Heart right ventricle (tissue), 16 donors: ENCODE measurements at places on chromosomes 1 and 21.

- peak; percentile 47 for DNase-seq
Measured at GRCh38 chr1:235050911-235051360, 77.7 kb downstream of the TOMM20 start.

DNA sequence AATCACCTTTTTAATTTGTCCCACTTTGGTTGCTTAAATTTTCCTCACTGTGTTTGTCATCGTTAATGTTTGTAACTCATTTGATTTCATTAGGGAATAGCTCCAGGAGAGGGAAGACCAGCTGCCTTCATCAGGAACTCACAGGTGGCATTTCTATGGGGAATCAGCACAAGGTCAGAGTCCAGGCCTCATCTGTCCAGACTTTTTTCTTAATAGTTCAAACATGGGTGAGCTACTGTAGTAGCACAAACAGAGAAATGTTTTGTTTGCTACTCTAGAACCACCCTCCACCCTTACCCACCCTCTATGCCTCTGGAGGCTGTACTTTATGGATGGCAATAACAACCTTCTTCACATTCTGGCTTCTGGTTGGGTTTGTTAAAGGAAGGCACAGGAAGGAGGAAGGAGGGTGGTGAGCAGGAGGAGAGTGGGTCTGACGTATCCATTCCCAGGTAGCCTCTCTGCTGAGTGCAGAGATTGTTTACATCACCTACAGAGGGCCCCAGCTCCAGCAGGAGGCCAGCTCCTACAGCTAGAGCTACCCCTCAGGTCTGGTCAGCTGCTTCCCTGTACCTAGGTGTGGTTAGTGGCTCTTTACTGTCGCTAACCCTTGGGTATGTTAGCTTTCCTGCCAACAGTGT is 8.1 kb upstream of the TEDDM1 start:
- no peak for DNase-seq

DNA sequence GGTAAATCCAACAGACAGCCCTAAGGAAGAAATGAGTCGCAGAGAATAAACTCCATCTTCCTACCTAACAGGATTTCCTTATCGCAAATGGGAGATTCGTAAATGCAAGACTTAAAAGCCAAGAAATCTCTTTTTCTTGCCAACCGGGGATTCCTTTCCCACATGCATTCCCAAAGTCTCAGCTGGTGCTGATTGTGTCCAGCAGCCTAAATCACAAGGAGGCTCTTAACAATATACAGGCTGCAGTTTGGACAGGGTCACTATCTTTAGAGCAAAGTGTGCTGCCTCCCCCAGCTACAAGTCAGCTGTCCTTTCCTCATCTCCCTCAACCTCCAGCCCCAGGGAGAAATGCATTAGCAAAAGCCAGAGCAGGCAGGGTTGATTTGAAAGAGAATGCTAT is 189.8 kb upstream of the PLXNA2 start:
- DNase-seq: no peak

GRCh38 chr1:19032701-19033514 is 76.4 kb upstream of the IFFO2 start:
- DNase-seq: no peak

DNA sequence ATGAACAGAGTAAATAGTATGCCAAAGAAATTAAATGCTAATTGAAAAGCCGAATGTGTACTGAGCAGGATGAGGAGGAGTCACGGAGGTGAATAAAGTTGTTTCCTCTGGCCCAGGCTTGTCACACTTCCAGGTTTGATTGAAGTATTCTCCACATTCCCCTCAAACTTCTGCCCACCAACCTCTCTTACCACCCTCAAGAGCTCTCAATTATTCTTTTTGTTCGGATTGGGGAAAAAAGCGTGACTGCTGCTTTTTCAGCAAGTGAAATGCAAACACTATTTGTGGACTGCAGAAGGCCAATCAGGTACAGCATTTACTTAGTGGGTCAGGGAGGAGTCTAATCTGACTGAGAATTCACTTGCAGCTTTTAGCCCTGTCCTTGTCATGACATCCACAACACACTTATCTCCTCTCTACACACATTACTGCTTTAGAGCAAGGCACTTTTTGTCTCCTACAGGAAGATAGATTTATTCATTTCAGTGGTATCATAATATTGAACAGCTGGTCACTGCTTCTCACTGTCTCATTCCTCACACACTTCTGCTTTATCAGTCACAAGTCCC is 375.6 kb upstream of the PRMT6 start:
- DNase-seq: no peak

DNA sequence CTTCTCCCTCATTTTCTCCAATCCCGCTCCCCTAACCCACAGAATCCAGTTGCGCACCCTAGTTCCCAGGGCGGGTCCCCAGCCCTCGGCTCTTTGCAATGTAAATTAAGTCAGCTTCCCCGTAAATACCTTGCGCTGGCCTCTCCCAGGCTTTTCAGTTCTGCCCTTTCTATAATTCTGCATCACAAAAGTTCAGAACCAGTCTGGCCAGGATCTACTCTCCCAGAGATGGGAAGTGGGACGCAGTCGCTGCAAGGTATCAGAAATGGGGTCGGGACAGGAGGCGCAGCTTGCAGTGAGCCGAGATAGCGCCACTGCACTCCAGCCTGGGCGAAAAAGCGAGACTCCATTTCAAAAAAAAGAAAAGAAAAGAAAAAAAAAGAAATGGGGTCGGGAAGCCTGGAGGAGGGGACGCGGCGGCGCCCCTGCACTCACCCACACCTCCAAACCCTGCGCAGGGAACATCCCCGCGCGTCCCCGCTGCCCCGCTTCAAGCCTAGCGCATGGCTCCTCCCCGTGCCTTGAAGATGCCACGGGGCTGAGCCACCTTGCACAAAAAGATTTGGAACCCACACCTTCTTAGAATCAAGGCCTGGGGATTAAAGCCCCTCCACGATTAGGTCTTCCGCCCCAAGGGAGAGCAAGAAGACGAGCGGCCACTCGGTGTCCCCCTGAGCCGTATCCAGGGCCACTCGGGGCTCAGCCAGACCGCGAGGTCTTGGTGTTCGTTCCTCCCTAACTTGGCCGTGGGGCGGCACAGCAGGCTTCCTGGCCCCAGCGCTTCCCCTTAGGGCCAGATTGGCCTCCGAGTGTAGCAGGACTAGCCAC is 27.2 kb upstream of the ITLN2 start:
- peak; percentile 25 for DNase-seq

GRCh38 chr1:96465441-96465840 is 256.1 kb upstream of the PTBP2 start:
- DNase-seq: no peak

- peak; percentile 77 for DNase-seq
Measured at GRCh38 chr21:35051287-35051818, 2.3 kb upstream of the RUNX1 start.

DNA sequence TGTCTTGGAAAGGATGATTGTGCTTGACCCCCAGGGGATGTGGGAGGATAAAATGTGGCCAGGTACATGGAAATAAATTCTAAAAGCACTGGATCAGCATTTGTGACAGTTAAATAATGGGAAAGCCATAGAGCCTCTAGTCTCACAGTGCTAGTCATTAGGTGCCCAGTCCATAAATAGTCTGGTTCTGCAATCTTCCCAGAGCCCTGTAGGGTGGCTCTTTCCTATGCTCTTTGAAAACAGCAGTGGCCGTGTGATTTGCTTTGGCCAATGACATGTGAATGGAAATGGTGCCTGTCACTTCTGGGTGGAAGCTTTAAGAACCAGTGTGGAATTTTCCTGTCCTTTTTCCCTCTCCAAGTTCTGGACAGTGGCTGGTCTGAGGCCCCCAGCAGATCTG is 113.2 kb downstream of the TRABD2B start:
- DNase-seq: no peak

DNA sequence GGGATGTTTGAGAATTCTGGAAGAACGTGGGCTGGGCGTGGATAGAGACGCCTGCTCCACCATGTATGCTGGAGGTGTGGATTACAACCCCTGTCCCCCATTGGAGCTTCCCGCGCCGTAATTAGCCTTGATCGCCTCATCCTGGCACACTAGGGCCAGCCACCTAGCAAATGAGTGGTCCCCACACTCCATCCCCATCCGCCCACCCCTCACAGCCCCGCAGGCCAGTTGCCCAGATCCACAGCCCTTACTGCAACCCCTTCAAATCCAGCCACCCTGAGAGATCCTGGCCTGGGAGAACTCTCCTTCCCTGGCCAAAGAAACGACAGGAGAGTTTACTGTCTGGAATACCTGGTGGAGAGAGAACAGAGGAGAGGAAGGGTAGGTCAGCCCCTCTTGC is 375 bp upstream of the GJA4 start:
- no peak for DNase-seq

GRCh38 chr1:39659538-39659937 is 12.4 kb downstream of the NT5C1A start:
- DNase-seq: no peak

DNA sequence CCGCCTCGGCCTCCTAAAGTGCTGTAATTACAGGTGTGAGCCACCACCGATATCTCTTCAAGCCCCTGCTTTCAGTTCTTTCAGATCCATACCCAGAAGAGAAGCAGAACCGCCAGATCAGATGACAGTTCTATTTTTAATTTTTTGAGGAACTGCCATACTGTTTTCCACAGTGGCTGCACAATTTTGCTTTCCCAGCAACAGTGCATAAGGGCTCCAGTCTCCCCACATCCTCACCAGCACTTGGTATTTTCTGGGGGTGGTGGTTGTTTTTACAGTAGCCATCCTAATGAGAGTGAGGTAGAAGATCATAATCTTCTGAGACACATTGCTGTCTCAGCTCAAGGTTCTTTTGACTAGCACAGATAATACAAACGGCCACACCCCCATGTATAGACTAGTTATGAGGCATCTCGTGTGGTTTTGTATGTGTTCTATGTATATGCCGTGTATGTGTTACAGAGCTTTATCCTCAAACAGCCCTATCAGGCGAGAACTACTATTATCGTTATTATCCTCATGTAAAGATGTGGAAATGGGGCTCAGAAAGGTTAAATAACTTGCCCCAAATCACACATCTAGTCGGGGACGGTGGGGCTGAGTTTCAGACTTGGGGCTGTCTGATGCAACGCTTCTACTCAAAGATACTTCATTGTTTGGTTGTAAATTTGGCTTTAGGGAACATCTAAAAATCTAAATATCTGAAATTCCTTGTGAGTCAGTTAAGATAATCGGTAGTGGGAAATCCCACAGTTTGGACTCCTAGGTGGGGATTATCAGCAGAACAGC is 12.0 kb downstream of the FHAD1 start:
- no peak for DNase-seq
